Cardiac muscle cell (in vitro differentiated cells and primary cell): ENCODE measurements at places on chromosomes 6 and 20.
A peak's percentile ranks its signal among the peaks of the same experiment; 100 is the strongest.

DNA sequence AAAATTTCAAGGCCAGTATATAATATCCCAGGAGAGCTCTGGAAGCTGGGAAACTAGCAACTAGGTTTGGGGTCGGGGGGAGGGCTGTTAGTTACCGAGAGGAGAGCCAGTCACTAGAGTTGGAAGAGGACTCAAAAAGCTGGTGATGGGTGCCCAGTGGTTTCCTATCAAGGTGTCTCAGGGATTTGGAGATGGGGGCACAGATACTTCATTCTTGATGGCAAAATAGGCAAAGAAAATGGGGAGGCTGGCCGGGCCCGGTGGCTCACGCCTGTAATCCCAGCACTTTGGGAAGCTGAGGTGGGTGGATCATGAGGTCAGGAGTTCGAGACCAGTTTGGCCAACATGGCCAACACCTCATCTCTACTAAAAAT is 805 bp downstream of the PHF1 start:
- DNase-seq, result no peak

- no peak for DNase-seq
Measured at GRCh38 chr6:127299522-127300240, 33.0 kb downstream of the RNF146 start.

GRCh38 chr6:109713097-109713496 is 22.0 kb downstream of the FIG4 start:
- no peak for DNase-seq

DNA sequence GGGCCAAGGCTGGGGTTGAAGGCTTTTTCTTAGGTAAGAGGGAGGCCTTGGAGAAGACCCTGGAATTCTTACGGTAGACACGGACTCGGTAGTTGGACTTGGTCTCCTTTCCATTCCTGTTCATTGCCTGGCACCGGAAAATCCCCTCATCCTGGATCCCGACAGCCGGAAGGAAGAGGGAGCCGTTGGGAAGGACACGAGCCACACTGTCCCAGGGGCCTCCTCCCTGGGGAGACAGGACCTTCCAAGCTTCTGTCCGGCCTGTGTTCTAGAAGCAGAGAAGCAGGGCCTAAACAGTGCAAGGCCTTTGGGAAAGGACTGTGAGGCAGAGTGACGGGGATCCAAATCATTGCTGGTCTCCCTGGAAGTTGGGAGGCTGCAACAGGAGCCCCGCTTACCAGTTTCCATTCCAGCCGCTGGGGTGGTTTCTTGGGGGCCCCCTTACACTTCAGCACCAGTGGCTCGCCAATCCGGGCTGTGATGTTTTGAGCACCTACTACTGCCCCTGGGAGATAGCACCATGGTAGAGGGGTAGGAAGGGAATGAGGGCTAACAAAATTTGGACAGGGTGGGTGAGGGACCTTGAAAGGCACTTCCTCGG is 470 bp downstream of the AGER start:
- DNase-seq, result no peak

- DNase-seq, result no peak
Measured at GRCh38 chr6:53878808-53879207, 84.0 kb downstream of the LRRC1 start.

GRCh38 chr20:45946149-45946970 is 11.9 kb downstream of the PCIF1 start:
- DNase-seq, result peak; percentile 62

DNA sequence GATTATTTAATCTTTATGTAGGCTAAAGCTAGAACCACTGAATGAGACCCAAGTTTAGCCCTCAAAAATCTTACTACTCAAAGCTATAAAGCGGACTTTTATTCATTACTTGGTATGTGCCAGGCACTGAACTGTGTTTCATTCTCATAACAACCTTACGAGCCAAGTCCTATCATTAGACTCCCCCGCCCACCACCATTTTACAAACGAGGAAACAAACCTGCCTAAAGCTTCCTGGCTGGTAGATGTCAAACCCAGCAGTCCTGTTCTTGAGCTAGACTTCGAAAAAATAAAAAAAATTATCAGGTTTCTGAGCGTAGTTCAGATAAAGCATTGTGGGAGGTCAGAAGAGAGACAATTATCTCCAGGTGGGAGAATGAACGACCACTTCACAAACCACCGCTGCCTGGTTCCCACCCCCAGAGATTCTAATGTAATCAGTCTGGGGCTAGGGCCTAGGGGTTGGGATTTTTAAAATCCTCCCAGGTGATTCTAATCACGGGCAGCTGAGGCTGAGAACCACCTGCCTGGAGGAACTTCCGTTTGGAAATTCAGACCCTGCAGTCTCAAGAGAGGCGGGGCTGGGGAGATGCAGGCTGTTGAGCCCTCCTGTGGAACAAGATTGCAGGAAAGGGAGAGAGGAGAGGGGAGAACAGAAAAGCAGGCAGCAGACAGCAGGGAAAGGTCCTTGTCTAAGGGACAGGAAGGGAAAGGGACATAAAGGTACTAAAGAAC is 8.6 kb downstream of the ADTRP start:
- no peak for DNase-seq

GRCh38 chr6:38067263-38067980 is 247.9 kb downstream of the ZFAND3 start:
- no peak for DNase-seq

GRCh38 chr6:63389191-63389844 is 69.5 kb upstream of the LGSN start:
- no peak for DNase-seq

DNA sequence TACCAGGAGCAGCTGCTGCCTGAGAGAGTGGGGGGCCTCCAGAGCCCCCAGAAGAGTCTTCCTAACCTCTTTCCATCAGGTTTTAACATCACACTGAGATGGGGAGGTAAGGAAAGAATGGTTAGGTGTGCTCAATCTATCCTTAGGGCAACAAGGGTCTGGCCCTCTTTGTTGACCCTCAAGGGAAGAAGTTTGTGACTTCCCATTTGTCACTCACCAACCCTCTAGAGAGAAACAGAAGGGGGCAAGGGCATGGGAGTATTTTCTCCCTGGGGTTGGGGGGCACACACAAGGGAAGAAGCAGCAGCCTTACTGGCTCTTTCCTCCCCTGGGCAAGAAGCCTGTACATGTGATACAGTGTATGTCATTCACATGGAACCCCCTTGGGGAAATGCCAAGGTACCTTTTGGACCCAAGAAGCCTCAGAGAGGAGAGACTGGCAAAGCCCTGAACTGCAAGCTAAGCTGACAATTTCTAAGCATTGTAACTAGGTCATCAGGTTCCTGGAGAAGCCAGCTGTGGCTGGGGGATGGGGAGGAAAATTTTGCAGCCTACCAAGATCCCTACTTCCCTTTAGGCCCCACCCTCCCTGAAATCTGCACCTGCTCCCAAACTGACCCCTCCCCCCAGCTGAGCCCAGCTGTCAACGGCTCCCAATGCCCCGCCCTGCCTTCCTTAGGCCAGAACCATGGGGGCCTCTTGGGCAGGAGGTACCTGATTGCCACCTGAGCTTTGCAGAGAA is 14.5 kb downstream of the BCL2L1 start:
- DNase-seq, result no peak

GRCh38 chr6:4727671-4728435 is 48.4 kb upstream of the CDYL start:
- DNase-seq, result peak; percentile 60

DNA sequence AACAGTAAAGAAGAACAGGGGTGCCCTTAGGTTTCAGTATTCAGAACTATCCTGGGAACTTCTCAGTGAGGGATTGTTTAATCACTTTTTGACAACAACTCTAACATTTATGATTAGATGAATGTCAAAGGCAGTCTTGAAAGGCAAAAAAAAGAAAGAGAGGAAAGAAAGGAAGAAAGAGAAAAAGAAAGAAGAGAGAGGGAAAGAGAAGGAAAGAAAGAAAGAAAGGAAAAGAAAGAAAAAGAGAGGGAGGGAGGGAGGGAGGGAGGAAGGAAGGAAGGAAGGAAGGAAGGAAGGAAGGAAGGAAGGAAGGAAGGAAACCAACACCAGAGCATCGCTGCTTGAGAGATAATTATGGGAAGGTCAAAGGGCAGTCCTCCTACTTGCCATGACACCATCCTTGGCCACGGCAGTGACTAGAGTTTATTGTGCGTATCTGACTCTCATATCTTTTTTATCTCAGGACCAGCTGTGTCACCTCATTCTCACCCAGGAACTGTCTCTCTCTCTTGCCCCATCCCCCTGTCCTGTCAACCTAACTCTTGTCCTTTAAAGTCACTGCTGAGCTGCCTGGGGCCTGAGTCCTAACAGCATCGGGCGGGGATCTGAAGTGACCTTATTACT is 96.8 kb upstream of the ATXN1 start:
- DNase-seq, result no peak

DNA sequence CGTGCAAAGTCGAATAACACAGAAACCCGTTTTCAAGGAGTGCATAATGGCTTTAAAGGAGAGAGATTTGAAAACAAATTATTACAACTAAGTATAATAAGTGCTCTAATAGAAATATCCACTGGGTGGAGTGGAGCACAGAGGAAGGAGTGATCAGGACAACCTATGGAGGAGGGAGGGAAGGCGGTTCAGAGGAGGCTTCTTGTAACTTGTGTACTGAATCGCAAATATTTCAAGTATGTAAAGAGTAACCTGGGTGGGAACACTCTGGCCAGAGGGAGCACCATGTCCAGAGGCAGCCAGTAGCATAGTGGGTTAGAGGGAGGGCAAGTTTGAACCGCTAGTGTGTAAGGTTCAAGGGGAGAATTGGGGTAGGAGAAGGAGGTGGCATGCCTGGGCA is 21.6 kb upstream of the TNFAIP3 start:
- no peak for DNase-seq

DNA sequence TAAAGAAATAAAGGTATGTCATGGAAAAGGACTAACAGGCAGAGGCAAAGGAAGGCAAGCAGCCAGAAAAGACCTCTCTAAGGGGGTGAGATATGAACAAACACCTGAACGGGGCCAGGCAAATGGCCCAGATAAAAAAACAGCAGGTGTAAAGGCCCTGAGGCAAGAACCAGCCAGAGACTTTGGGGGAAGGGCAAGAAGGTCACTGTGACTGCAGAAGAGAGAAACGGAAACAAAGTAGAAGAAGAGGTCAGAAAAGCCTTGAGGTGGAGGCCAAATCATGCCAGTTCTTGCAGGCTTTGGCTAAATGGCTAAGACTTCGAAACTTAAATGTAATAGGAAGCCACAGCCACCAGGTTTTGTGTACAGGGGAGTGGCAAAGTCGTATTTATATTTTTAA is 30.8 kb downstream of the KIF16B start:
- no peak for DNase-seq

GRCh38 chr6:122869437-122870024 is 80.5 kb downstream of the SMPDL3A start:
- peak; percentile 63 for DNase-seq

DNA sequence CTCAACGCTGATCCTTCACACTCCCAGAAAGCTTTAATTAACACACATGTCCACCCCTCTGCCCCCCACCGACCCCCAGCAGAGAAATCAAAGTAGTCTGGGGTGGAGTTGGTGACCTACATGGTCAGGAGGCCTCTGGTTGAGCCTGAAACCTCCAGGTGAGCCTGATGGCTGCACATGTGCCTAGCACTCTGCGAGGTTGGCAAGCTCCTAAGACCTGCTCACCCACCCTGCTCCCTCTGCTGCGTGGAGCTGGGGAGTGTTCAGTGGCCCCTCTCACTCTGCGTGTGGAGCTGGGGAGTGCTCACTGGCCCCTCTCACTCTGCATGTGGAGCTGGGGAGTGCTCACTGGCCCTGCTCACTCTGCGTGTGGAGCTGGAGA is 7.9 kb upstream of the YTHDF1 start:
- no peak for DNase-seq

GRCh38 chr20:47568019-47568418 is 66.3 kb downstream of the NCOA3 start:
- peak; percentile 92 for DNase-seq

- DNase-seq, result no peak
Measured at GRCh38 chr6:41663568-41663967, 25.3 kb downstream of the MDFI start.

DNA sequence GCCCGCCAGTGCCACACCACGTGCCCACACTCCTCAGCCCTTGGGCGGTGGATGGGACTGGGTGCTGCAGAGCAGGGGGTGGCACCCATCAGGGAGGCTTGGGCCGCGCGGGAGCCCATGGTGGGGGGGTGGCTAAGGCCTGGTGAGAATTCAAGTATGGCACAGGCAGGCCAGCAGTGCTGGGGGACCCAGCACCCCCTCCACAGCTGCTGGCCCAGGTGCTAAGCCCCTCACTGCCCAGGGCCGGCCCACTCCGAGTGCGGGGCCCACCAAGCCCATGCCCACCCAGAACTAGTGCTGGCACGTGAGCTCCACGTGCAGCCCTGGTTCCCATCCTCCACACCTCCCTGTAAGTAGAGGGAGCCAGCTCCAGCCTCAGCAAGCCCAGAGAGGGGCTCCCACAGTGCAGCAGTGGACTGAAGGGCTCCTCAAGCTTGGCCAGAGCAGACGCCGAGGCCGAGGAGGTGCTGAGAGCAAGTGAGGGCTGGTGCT is 1091.1 kb upstream of the GJE1 start:
- DNase-seq, result no peak

GRCh38 chr6:7554533-7555275 is 13.2 kb downstream of the DSP start:
- no peak for DNase-seq

GRCh38 chr6:150934380-150934779 is 68.9 kb downstream of the MTHFD1L start:
- no peak for DNase-seq

DNA sequence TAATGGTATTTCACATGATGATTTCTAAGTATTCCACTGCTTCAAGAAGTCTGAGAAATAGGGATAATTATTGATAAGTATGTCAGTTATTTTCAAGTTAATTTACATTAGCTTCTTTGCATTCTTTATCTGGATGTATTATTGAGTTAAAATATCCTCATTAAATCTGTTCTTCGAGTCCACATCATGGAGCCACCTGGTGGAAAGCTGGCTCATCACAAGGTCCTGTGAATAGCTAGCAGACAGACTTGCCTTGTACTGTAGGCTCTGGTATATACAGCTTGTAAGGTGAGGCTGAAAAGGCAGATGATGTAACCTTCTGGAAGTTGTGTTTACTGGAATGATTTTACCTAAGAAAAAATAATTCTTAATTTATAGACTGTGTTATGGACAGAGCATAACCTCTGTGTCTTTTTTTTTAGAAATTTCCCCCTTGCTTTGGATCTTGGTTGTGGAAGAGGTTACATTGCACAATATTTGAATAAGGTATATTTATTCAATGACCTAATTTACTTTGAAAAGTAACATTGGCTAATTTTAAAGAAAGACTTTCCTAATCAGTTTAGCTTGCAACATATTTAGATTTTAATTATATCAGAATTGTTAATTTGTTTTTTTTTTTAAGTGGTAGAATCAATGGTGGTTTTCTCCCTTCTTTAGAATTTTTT is 3.5 kb downstream of the NDUFAF5 start:
- DNase-seq, result peak; percentile 68
